Activated naive CD8-positive, alpha-beta T cell treated with anti-CD3 and anti-CD28 coated beads for 36 hours (primary cell): ENCODE measurements at places on chromosomes 12 and 14.
A peak's percentile ranks its signal among the peaks of the same experiment; 100 is the strongest.

- no peak for DNase-seq
These were observed 18.6 kb upstream of the IFNG start for GRCh38 chr12:68178184-68178583.

GRCh38 chr12:122182887-122183587 is at the start of gene LRRC43:
TSS of gene LRRC43 (plus strand) at chr12:122183123. CDS start at chr12:122183145, 22 bp downstream.
- DNase-seq: peak; percentile 46

DNA sequence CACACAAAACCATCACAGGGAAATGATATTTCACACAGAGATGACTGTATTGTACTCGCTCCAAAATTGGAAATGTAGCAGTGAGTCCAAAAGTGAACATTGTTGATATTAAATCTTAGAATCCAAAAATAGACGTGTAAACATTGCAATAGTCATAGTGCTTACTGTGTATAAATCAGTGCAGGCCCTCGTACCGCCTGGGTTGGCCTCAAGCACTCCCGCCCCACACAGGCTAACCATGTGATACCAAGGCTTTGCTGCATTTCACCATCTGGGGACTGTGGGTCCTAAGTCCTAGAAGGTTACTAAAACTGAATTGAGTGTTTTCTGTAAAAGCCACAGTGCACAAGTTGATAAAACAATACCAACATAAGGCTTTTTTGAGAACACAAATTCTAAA is 107.3 kb downstream of the PPP2R5E start:
- no peak for DNase-seq

- peak; percentile 29 for DNase-seq
These were observed 2.0 kb upstream of the SLC2A3 start for GRCh38 chr12:7937833-7938506.

DNA sequence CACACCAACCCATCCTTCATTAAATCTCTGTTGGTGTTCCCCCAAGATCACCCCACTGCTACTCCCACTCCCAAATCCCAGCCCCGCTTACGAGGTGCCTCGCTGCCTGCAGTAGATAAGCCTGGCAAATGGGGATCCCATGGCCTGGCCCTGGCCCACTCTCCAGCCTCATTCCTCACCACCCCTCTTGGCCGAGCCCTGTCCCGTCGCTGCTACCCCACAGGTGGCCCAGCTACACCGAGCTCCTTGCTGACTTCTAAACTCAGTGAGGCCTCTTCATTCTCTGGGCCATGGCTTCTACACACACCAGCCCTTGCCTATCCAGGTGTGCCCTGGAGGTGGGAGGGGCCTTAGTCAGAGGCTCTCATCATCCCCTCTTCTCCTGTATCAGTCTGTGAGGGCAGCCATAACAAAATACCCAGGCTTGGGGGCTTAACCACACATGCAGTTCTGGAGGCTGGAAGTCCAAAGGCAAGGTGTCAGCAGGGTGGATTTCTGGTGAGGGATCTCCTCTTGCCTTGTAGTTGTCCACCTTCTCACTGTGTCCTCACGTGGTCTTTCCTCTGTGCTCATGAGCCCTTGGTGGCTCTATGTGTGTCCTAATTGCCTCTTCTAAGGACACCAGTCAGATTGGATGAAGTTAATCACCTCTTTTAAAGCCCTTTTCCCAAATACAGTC is 92.8 kb downstream of the PRMT8 start:
- no peak for DNase-seq

DNA sequence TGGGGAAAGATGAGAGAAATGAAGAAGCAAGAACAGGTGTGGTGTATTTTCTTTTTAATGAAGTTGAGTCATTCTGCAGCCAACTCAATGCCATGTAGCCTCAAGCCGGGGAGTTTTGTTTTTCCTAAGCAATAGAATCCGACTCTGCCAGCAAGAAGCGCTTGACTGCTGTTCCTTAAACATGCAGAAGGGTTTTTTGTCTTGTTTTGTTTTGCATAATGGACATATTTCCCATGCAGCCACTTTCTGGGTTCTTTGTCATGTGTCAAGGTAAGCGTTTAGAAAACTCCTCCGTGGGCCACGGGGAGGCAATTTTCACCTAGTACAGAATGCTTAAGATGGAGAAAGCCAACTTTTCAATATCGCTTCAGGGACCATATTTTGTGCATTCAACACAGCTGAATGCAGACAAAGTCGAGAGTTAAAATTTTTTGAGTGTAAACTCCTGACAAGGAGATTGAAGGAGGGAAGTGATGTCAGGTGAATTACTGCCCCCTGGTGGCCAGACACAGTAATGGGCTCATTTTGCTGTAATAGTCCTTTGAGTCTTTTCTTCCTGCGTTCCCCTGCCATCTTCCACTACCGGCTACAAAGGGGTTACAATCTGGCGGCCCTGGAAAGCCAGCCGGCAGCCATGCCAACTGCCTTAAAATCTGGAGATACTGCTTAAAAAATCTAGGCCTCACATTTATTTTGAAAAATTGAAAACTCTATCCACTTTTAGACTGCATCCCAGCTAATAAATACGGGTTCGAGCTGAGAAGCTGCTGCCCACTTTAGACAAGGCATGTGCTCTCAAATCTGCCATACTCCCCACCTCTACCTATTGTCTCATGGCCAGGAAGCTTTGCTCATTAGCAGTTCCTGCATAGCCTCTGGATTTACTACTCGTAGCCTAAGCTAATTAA is 3.2 kb upstream of the FICD start:
- peak; percentile 70 for DNase-seq

DNA sequence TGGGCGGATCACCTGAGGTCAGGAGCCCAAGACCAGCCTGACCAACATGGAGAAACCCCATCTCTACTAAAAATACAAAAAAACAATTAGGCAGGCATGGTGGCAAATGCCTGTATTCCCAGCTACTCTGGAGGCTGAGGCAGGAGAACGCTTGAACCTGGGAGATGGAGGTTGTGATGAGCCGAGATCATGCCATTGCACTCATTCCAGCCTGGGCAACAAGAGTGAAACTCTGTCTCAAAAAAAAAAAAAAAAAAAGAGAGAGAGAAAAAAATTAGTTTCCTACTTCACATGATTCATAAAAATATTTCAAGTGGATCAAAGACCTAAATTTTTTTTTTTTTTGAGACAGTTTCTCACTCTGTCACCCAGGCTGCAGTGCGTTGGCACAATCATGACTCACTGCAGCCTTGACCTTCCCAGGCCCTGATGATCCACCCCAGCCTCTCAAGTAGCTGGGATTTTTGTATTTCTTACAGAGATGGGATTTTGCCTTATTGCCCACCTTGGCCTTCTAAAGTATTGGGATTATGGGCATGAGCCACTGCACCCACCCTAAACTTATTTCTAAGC is 24.9 kb downstream of the FCF1 start:
- peak; percentile 10 for DNase-seq

DNA sequence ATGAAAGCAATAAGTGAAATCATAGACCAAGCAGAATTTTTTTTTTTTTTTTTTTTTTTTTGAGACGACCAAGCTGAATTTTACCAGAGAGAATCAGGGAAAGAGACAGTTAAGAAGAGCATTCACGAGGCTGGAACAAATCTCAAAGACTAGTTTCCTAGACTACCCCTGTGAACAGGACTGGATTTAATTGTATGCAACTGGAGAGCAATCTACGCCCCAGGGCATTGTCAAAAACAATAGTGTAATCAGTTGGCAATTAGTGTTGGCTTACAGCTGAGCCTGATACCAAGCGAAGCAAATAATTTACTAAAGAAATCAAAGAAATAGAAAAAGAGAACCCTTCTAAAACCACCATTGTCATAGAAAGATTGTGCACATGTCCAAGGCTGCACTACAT is 232.9 kb upstream of the CPNE8 start:
- DNase-seq: no peak

DNA sequence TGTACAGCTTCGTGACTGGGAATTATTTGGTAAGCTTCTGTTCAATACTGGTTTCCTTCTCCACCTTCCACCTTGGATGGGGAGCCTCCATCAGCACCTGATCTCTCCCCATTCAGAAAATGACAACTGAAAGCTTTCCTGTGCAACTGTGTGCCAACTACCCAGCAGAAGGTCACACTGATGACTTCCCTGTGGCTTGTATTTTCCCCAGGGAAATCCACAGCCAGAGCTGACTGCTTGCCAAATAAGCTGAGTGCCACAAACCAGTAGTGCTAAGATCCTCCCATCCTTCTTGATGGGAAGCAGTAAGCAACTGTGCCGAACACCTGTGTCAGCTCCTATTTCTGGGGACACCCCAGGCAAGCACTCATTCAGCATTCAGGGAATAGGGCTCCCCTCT is 257.2 kb upstream of the SOX5 start:
- no peak for DNase-seq

- DNase-seq: no peak
These were observed 202.6 kb downstream of the TMX1 start for GRCh38 chr14:51442513-51443175.

GRCh38 chr12:53300187-53300586 is 692 bp downstream of the MYG1 start:
- no peak for DNase-seq

- DNase-seq: no peak
These were observed 32.6 kb downstream of the PPP2R5E start for GRCh38 chr14:63510538-63510937.

- DNase-seq: no peak
These were observed 69.9 kb downstream of the NOC4L start for GRCh38 chr12:132214161-132214476.

DNA sequence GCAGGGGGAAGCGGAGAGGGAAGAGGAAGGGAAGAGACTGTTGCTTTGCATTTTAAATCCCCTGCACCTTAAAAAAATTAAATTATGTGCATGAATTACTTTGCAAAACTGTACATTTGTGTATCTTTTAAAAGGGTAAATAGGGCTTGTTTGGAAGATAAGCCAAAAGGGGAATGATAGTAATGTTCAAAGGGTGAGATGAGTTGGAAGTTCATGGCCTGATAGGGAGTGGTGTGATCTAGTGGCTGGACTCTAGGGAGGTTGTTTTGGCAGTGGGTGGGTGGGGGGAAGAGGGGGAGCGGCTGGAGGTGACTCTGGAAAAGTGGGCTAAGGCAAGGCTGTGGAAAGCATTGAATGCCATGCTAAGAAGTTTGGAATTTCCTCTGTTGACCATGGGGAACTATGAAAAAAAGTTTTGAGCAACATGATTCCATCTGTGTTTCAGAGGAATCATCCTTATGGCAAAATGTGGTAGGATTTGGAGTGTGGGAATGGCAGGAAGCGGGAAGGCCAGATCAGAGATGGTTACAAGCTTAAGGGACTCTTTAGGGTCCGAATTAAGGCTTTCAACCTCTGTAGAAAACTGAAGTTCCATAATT is 25.5 kb upstream of the EMP1 start:
- DNase-seq: no peak

GRCh38 chr12:66573605-66574004 is 105.3 kb downstream of the GRIP1 start:
- DNase-seq: no peak

DNA sequence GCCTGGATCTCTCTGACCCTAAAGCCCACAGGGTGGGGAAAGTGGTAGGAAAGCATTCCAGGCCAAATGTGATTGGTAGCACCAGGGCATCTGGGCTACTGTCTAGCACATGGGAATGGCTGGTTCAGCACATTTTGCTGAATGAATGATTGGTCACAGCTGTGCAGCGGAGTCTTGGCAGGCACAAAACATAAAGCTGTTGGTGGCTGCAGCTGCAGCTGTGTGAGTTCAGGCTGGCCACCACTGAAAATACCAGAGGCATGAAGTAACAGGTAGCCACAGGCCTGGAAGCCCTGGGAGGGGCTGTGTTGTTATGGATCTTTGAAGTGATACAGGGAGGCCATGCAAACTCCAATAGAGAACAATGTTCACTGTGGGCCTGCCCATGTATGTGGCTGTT is 72.7 kb downstream of the MYRFL start:
- no peak for DNase-seq

DNA sequence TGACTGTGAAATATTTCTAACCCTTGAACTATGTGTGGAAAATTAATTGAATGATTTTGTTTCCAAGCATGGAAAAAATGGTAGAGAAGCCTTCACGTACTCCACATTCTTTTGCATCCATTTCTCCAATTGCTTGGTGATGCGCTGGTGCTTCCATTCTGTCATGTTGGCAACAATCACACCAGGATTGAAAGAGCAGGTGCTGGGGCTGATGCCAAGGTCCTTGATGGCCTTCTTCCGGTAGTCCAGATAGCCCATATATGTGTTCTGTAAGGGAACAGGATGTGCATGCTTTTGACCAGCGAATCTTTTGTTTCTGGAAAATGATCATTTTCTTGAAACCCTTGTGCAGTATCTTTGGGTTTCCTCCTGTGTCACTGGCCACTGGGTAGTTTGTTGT is 28.6 kb downstream of the TDG start:
- DNase-seq: no peak

DNA sequence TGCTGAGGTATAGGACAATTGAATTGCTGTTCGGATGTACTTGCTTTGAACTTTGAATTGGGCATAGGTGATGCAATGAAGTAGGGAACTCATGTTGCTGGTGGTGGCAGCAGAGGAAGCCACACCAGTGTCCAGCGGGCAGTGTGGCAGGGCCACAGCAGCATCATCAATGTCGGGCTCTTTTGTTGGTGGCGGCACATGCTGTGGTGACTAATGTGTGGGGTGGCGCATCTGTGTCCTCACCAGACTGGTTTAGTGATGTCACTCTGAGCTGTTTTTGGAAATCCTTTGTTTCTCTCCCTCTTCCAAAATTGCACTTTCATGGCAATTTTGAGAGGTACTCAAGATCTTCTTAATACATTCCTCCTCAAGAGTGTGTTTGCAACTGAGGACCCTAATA is 187.6 kb downstream of the ETNK1 start:
- no peak for DNase-seq

DNA sequence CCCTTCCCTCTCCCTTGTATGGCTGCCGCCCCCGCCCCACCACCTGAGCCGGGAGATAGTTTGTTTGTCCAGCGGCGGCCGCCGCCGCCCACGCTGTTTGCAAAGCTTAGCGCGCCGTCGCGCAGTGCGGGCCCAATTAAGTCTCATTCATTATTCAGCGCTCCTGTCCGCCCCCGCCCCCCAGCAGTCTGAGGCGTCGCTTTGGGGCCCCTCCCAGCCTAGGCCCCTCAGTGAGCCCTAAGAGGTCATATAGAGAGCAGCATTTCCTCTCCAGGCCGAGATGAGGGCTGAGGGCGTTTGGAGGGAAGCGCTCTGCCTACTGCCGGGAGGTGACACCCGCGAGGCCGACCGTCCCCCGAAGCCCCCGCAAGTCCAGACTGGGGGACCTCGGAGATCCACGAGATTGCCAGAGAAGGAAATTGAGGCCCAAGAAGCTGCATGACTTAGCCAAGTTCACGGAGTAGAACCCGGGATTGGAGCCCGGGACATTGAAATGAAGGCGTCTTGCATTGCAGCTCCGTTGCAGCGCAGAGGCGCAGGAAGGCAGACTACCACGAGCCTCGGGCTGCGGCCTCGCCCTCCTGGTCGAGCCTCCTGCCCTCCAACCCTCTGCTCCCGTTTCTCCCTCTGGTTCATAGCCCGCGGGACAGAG is at the start of gene DNAJC22:
Gene DNAJC22, plus strand, starts transcription at position 230 of the 652 bp plus-strand sequence. CDS start 1,985 bp downstream, outside the sequence.
- DNase-seq: peak; percentile 49

DNA sequence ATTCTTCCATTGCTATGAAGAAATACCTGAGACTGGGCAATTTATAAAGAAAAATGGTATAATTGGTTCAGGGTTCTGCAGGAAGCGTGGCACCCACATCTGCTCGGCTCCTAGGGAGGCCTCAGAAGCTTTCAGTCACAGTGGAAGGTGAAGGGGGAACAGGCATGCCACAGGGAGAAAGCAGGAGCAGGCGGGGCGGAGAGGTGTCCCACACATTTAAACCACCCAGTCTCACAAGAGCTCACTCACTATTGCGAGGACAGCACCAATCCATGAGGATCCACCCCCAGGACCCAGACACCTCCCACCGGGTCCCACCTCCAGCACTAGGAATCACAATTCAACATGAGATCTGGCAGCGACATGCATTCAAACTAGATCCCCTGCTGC is 56.0 kb upstream of the C14orf180 start:
- DNase-seq: no peak

- DNase-seq: no peak
These were observed 25.3 kb downstream of the CMKLR1 start for GRCh38 chr12:108313606-108314351.
